ENCODE measurements at places on chromosomes 4 and X.

DNA sequence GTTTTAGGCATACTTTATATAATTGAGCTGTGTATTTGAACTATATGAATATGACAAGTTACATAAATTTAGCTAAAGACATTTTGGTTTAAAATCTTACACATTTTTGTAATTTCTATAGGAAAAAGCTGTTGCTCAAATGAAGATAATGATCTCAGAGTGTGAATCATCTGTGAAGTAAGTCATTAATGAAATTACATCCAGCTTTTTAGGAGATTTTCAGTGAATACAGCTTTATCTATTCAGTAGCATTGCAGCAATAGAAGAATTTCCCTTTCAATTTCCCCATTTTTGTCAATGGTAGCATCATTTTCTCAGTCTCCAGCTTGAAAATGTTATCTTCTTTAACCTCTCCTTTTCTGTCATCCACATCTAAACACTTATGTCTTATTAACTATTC is 59.5 kb downstream of the CEP135 start:
- no peak for DNase-seq

GRCh38 chr4:105158837-105159236 is 12.2 kb downstream of the TET2 start:
- DNase-seq, result no peak

DNA sequence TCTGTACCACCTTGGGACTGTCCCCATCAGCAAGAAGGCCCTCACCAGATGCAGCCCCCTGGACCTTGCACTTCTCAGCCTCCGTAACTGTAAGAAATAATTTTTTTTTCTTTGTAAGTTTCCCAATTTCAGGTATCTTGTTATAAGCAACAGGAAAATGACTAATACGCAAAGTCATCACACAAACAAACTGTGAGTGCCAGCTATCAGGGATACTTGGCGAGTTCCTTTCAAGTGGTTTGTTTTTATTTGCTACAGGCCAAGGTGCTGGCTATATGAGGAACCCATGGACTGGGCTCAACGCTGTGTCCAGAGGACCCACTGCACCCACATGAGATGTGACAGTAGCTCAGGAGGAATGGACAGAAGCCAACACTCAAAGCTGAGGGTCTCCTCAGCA is 11.5 kb upstream of the GPM6B start:
- no peak for DNase-seq

DNA sequence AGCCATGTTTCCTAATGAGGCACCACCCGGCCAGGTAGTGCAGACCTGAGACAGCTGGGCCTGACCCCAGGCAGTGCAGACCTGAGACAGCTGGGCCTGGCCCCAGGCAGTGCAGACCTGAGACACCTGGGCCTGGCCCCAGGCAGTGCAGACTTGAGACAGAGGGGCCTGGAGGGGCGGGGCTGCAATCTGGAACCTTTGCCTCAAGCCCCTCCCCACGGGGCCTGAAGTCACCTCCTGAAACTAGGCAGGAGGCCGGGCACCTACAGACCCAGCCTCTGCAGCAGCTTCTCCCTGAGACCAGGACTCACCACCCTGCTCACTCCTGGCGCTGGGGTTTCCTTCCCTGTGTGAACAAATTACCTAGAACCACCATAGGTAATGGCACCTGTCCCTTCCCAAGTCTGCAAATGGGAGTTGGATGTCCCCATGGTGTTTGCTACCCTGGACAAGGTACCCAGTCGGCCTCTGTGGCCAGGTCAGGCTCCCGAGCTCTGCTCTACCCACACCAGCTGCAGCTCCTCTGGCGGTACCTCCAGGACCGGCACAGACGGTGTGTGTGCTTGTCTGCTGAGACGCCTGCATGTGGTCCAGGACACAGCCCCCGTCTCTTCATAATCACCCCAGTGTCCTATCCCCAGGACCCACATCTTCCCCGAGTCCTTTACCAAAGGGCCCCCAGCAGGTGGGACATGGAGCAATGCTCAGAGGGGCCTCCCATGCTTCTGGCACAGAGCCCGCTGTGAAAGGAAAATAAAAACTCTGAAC is 53.1 kb upstream of the C4orf50 start:
- DNase-seq, result no peak

DNA sequence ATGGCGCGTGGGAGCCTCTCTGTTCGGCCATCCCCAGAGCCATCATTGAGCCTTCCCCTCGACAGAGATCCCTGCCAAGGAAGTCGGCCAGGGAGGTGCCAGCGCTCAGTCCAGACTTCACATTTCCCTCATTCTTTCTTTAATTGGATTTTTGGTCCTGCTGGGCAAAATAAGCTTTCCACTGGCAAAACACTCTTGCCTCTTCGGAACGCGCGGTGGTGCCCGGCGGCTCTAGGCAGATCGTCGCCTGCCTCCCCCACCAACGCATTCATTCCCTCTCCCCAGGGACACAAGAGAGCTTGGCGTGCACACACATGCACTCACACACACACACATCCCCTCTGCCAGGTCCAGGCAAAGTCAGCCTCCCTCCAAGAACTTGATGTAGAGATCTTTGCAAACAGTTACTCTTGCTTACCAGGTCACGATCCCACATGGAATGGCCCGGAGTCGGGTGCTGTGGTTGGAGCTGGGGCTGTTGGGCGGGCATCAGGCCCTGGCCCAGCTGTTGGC is 257.1 kb downstream of the BCOR start:
- DNase-seq, result no peak

- DNase-seq, result peak; percentile 70
These were observed at the start of gene EOLA1 for GRCh38 chrX:149540621-149541520. TSS of gene EOLA1 (plus strand) at chrX:149541012. CDS start at chrX:149545631, 4,619 bp downstream.

- DNase-seq, result no peak
These were observed 965 bp downstream of the TCEAL4 start for GRCh38 chrX:103586314-103586646.

GRCh38 chrX:72142094-72142793 is 10.5 kb upstream of the RTL5 start:
- no peak for DNase-seq

- DNase-seq, result no peak
These were observed 521.9 kb upstream of the BOD1L1 start for GRCh38 chr4:14149176-14150053.

DNA sequence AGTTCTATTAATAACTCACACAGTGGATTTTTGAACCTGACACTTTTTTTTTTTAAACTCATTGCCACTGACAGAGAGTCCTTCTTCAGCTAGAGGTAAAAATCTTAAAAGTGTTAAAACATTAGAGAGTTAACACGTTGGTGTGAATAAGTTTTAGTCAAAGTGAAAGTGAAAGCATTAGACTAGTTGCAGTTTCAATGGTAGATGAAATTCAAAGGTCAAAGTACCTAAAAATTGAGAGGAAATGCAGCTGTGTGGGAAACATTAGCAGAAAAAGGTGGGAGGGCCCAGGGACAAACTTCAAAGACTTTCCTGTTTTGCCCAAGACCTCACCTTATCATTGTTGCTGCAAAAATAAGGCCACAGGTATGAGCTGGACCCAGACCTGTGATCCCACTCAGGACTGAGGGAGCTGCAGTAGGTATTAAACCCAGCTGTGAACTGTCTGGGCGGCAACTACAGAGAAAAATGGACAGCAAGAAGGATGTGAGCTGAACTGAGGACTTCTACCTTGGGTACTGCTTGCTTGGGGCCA is 17.6 kb upstream of the GABRA4 start:
- DNase-seq, result no peak

DNA sequence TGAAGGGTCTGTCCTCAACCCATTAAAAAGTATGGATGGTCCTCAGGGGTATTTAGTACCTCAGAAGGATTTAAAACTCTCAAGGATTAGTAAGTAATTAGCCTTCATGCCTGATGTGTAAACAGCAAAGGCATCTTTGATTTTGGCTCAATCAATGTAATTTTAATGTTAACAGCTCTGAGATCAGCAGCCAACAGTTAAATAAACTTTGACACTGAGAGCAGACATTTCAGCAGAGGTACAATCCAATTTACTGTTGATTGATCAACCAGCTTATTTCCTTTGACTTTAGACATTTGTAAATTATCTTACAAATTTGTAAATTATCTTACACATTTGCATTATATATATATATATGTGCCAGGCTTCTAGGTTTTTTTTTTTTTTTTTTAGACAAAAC is 36.9 kb downstream of the STOX2 start:
- no peak for DNase-seq

DNA sequence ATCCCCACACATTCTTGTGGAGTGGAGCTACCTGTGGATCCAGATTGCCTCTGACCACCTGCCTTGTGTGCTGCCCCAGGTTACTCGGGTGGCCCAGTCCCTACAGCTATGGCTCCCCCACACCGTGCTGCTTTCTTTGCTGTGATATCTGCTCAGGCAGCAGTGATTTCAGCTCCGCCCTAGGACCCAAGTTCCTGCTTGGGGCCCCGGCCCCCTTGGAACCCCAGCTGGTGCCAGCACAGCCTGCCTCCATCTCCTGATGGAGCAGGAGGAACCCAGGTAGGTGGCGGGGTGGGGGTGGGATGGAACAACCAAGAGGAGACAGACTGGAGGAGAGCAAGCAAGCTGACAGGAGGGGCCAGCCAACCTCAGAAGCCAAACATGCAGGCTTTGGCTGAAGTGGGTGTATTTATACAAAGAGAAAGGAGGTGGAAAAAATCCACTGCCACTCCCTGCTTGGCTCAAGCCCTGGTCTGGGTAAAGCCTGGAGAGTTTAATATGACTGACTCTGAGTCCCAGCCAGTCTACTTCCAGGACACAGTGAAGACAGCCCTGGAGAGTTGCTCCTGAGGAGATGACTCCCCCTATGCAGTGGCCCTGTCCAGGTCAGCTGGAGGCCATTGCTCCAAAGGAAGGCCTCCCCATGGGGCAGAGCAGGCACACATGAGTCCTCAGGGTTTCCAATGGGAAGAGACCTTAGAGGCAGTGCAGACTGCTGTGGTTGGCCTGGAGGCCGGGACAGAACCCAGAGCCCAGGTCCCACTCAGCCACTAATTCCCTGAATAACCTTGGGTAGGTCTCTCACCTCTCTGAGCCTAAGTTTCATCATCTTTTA is 197.1 kb upstream of the MAMLD1 start:
- no peak for DNase-seq

DNA sequence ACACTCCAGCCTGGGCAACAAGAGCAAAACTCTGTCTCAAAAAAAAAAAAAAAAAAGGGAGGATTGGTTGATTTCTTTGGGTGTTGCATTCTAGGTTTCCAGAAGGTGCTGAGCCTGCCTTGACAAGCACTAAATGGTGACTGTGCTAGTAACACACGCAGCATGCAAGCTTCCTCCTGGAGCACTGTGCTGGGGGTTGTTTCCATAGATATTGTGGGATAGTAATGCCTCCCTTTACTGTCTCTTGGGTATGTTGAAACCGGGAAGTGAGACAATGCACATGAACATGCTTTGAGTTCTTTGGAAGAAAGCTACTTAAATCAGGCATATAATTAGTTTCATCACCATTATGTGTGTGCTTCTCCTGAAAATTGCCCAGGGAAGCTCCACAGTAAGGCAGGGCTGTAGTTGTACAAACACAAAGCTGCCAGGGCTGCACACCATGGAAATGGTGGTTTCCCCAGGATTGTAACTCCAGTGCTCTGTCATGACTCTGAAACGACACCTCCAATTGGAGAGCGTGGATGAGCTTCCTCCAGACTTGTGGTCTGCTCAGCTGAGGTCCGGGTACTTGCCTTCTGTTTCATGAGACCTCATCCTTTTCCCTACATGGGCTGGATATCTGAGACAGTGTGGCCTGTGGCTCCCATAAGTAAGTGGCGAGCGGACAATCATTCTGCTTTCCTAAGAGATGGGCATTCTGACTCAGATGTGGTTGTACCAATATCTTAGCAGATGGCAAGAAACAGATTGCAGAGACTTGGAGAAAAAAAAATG is 31.5 kb upstream of the STOX2 start:
- no peak for DNase-seq

GRCh38 chr4:108031427-108032083 is 41.9 kb downstream of the HADH start:
- DNase-seq, result no peak

GRCh38 chrX:38660395-38661102 is 99.2 kb downstream of the TSPAN7 start:
- no peak for DNase-seq

- no peak for DNase-seq
These were observed 45.1 kb upstream of the WDR17 start for GRCh38 chr4:176020481-176021085.

- DNase-seq, result no peak
These were observed 1.5 kb upstream of the CXCL2 start for GRCh38 chr4:74100531-74100930.

GRCh38 chr4:59243038-59243437 is 1957.1 kb upstream of the ADGRL3 start:
- DNase-seq, result no peak

GRCh38 chr4:31089815-31090214 is 369.6 kb downstream of the PCDH7 start:
- DNase-seq, result no peak

GRCh38 chr4:186724864-186725468 is 1.3 kb upstream of the FAT1 start:
- no peak for DNase-seq

- no peak for DNase-seq
These were observed 343.5 kb upstream of the F9 start for GRCh38 chrX:139186991-139187390.

- no peak for DNase-seq
These were observed at the start of gene TLR8 for GRCh38 chrX:12906046-12906761. TSS of gene TLR8 (plus strand) at chrX:12906620. CDS start at chrX:12906707, 87 bp downstream.

DNA sequence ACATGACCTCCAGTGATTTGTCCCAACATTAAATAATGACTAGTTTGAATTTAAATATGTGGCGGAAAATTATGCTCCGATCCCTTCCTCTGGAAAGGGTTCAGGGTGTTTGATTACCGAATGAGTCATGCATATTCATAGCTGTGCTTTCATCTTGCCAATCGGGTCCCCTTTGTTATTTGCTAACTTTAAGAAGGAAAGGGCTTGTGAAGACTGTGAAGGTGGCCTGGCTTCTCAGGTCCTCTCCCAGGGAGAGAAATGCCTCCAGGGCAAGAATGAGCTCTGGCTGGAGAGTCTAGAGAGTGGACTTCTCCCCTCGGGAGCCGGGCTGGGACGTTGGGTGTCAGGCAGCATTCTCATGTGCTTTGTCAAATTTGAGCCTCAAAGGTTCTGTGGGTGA is 155.5 kb upstream of the PSAPL1 start:
- DNase-seq, result no peak

DNA sequence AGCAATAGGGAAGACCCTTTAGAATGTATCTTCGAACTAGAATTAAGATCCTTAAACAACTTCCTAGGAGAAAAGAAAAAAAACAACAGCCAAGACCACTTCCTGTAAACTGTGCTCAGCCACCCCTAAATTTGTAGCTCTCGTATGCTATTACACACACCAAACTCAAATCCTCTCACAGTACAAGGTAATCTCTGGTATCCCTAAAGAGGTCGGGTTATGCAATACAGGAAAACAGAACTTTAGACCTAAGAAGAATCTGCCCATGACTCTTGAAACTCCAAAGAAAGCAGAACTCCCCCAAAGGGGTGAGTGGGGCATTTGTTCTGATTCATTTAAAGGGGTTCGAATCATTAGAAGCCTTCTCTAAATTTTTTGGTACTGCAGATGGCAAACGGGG is 170.9 kb upstream of the CASK start:
- DNase-seq, result no peak

DNA sequence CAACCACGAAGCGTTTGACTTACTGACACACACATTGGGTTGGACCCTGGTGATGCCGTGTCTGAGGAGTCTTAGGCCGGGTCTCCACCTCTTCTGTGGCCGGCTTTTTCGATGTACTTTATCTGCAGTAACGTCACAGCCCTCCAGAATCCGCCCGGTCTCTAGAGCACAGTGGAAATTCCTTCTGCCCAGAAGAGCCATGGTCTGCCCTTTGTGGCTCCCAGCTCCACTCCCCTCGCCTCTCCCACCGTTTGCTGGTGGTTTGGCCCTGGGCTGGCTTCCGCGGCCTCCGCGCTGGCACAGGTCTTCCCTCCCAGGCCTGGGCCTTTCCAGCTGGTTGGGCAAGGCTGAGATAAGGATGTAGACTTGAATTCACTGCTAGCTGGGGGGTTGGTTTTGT is 4.3 kb downstream of the MAEA start:
- no peak for DNase-seq

Data from stimulated activated CD4-positive, alpha-beta T cell treated with anti-CD3 and anti-CD28 coated beads, TNF-alpha, amount 100 ng/mL, for 1 hour (primary cell).